ENCODE measurements at places on chromosomes 1 and 21. TPM values are rescaled to one million over a fixed set of nuclear protein-coding genes. Genes with fewer than 3 reads are reported as not detected.

GRCh38 chr1:5901150-5901549 is 91.1 kb downstream of the NPHP4 start:
- no peak for DNase-seq

GRCh38 chr1:46677339-46677738 is 5.7 kb downstream of the TEX38 start:
- no peak for DNase-seq

DNA sequence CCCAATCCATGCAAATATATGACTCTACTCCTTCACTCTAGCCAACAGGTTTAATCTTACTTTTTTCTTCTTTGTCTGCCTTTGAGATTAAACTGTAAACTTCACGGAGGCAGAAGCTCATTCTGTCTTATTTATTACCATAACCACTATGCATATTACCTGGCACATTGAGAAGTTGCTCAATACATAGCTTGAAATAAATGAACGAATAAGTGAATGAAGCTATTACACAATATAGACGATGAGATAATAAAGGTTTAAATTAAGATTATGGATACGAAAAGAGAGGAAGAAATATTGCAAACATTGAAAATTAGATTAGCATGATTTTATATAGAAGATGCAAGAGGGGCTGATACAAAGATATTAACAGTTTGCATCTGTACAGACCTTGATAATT is 385.1 kb downstream of the LTN1 start:
- DNase-seq, result no peak

- no peak for DNase-seq
Observed at GRCh38 chr1:63802109-63802508, 28.3 kb downstream of the ROR1 start.

DNA sequence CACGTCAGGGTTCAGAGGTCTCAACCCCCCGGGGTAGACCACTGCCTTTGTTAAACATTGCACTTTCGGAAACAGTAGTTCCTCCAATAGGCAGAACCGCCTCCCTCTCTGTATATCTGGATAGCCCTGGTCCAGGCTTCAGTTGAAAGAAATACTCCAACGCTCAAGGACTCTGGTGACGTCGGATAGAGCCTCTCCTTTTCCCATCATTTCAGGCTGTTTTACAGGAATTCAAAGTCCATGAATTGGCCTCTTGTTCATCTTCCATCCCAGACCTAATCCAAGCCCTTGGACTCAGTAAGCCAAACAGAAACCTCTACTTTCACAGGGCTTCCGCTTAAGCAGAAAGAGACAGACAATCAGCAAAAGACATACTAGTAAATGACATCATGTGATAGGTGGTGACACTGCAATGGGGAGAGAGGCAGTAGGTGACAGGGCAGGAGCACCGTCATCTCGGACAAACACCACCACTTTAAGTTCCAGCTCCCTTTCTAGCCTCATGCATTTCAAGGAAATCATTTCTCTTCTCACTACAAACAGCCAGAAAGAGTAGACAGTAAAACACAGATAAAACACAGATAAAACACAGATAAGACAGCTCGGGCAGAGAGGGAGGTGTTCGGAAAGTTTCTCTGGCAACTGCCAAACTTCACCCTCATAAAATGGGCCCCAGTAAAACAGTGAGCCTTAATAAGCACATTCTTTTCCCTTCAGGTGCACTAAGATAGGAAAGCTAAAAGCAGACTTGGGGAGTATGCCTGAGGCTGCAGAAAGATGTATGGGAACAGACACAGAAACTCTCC is 2.3 kb upstream of the PLA2G2A start:
- DNase-seq, result no peak

DNA sequence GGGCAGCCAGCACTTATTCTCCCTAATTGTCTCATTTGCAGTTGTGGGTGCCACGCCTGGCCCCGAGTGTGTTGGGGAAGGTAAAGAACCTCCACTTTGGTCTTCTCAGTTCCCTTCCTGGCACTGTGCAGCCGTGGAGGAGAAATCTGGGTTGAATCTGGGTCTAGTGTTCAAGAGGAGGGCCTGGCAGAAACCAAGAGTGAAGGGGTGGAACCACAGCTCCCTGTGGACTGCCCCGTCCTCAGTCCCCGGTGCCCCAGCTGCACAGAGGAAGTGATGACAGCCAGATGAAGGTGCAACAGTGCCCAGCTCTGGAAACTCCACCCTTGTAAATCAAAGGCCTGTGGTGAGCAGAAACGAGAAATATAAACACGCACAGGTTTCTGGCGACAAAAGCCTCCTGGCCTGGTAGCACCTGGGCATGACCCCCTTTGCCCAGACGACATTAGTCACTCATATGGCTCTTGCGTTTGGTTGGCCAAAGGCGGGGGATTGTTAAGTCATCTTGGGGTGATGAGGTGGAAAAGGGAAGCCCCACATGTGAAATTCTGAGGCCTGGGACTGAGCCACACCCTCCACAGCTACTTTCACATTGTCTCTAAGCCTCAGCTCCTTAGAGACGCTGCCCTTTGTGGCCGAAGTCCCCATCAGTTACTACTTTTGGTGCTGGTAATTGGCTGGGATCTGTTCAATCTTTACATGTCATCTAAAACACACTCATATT is 4.2 kb upstream of the ECE1 start:
- DNase-seq, result no peak

DNA sequence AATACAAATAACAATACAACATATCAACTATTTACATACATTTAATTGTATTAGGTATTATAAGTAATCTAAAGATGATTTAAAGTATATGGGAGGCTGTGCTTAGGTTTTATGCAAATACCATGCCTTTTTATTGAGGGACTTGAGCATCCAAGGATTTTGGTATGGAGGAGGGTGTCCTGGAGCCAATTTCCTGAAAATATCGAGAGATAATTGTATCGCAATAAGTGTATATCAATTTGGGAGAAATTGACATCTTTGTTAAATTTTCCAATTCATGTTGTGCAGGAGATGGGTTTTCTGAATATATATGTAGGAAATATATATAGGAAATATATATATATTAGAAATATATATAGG is 63.5 kb downstream of the ATP1A1 start:
- no peak for DNase-seq

DNA sequence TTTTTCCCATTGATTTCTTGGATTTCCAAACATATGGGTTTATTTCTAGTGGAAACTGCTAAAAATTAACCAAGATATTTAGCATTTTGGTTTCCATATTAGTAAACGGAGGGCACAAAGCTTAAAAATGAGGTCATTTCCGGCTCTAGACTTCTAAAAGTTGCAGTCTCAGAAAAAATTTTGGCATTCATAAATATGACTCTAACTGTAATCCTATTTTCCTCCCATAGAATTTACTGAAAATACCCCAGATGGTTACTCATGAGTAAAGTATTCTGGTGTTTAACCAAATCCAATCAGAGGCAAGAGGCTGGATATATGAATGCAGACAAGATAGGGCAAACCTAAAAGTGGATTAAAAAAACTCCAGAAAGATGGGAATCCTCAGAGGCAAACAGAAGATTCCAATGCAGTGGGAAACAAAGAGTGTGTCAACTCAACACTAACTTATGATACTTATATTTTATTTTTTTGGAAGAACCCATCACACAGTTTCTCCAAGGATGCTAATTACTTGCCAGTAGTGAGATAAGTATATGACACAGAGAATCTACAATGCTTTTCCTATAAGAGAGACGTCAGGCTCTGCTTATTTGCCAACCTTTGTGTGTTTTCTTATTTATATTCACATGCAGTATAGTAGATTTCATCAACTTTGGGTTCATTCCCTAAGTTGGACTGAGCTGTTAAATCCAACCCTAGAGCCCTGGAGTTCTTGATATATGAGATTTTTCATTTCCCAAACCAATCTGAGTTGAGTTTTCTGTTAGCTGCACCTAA is 90.1 kb upstream of the BCL10 start:
- DNase-seq, result peak; percentile 80

DNA sequence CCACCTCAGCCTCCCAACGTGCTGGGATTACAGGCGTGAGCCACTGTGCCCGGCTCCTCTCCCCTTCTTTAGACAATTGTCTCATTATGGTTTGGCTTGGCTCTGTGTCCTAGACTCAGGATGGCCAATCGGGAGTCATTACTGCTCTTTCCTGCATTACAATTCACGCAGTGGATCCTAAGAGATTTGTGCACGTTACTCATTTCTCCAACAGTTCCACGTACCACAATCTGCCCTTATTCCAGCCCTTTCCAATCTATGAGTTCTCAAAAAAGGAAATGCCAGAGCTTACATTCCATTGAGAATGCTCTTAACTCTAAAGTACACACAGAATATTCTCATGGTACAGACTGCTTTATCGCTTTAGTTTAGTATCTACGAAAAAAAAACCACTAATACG is 357.0 kb downstream of the GPATCH2 start:
- no peak for DNase-seq

- no peak for DNase-seq
Observed at GRCh38 chr1:58013237-58013636, 533.3 kb downstream of the OMA1 start.

GRCh38 chr1:118960567-118961136 is 27.5 kb downstream of the TBX15 start:
- peak; percentile 67 for DNase-seq

DNA sequence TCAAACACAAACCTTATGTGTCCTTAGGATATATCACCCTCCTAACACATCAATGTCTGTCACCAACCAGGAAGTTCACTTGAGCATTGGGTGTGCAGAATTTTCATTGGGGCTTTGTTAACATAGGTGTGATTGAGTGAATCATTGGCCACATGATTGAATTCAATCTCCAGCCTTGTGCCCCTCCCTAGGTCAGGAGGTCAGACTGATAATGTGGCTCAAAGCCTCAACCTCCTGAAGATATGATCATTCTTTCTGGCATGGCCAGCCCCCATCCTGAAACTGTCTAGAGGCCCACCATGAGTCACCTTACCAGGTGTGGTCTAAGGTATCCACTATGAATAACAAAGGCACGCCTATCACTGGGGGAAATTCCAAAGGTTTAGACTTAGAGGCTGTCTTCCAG is 90.1 kb downstream of the PKN2 start:
- DNase-seq, result no peak

- no peak for DNase-seq
Observed at GRCh38 chr1:101511202-101511891, 274.5 kb downstream of the S1PR1 start.

DNA sequence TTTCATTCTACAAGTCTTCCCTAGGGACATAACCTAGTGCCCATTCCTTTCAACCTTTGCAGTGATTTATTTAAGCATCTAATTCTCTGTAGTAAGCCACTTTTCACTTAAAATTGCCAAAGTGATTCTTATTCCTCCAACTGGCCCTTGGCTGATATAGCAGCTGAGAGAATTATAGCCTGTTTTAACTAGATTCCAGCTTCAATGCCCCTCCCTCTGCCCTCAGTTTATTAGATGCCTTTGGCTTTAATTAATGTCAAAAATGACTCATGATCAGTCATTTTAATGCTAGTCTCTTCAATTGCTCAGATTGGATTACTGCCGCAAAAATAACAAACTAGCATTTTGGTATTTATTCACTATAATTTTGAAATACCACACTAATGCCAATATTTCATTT is 145.4 kb upstream of the KCTD3 start:
- DNase-seq, result no peak

- DNase-seq, result peak; percentile 95
Observed at GRCh38 chr21:41678924-41679318, 87.9 kb downstream of the RIPK4 start.

- DNase-seq, result no peak
Observed at GRCh38 chr1:173347282-173347818, 129.8 kb upstream of the PRDX6 start.

DNA sequence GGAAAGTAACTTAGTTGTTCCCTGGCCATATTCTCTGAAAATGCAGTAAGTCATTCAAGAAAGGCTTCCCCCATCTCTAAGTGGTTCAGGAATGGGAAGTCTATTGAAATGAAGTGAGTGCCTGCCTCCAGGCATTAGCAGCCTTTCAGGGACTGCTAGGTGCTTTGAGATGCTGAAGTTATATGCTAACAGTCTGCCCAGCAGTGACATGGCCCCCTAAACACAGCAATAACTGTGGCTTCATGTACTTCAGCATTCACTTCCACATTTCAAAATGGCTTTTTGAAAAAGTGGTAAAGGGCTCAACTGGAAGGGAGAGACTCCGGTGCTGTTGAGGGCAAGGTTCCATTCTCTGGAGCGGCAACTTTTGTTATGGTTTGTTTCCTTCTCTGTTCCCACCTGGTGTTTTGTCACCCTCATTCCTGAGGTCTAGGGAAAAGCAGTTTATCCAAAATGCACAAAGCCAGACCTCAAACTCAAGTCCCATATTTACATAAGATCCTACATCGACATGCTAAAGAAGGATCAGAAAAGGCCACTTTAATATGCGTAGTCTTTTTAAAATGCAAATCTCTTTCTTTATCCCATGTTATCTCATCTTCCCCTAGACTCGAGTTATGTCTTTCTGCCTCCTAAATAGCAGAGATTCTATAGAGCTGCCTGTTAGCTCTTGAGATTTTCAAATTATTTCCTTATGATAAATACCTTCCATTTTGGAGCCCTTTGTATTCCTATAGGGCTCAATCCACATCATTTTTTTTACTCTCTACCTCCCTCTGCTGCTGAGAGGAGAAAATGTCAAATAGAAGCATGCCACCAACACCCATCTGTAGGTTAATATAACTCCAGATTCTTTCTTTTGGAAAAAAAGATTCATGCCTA is 34.2 kb upstream of the LRRC8C start:
- peak; percentile 44 for DNase-seq

- no peak for DNase-seq
Observed at GRCh38 chr1:113949007-113949406, 19.9 kb downstream of the HIPK1 start.

GRCh38 chr1:172117800-172118199 is 276.5 kb downstream of the DNM3 start:
- DNase-seq, result no peak

GRCh38 chr1:160651433-160652064 is 4.7 kb upstream of the SLAMF1 start:
- DNase-seq, result no peak

GRCh38 chr1:98403963-98404480 is 257.5 kb upstream of the SNX7 start:
- no peak for DNase-seq

- DNase-seq, result no peak
Observed at GRCh38 chr1:57897581-57897980, 473.7 kb upstream of the DAB1 start.

GRCh38 chr1:93344886-93345632 is 648 bp upstream of the DR1 start:
- peak; percentile 64 for DNase-seq

The ANKRD65 gene
- 17.4 TPM for polyA plus RNA-seq

The DYNLT4 gene
- polyA plus RNA-seq, result 0.31 TPM

The HES3 gene
- not detected for polyA plus RNA-seq

The PEX14 gene
- polyA plus RNA-seq, result 14.2 TPM

The NLRP3 gene
- 0.79 TPM for polyA plus RNA-seq

The CD1E gene
- not detected for polyA plus RNA-seq

The A3GALT2 gene
- polyA plus RNA-seq, result not detected

The CELA3A gene
- 0.61 TPM for polyA plus RNA-seq

The DCST2 gene
- polyA plus RNA-seq, result 0.72 TPM

The NAXE gene
- polyA plus RNA-seq, result 33.9 TPM

The BMP8B gene
- 1.6 TPM for polyA plus RNA-seq

The NHLH1 gene
- 0.38 TPM for polyA plus RNA-seq

Data from muscle of leg (tissue), 16 donors.